NCI-H526 treated with DMSO at 0.1 percent for 48 hours (cell line): ENCODE measurements at places on chromosomes 12 and 14.

- no peak for DNase-seq
These were observed 27.0 kb downstream of the SLC25A21 start for GRCh38 chr14:37145395-37145794.

- DNase-seq: no peak
These were observed 142.1 kb downstream of the SAMD4A start for GRCh38 chr14:54708982-54709381.

GRCh38 chr12:54958048-54958658 lies 26.4 kb downstream of the TESPA1 start:
- DNase-seq: peak; percentile 30

GRCh38 chr12:122467983-122468382 lies 32.7 kb downstream of the ZCCHC8 start:
- no peak for DNase-seq
